ENCODE measurements at places on chromosomes 2 and 18.

GRCh38 chr18:37460604-37461003 lies 105.0 kb downstream of the CELF4 start:
- no peak for DNase-seq

DNA sequence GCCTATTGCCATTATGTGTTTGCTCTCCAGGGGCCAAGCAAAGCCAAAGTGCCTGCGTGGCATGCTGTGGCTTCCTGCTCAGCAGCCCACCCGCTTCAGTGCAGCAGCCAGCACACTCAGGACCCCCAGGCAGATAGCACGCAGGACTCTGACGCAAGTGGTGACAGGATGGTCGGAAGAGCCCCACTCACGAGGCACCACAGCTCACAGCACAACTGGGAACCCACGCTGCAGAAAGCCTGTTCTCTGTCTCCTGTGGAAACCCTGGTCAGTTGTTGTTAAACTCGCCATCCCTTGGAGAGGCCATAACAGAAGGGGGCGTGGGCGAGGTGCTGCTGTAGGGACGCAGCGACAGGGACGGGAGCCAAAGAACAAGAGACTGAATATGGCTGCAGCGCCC lies 76.4 kb downstream of the HDAC4 start:
- no peak for DNase-seq

DNA sequence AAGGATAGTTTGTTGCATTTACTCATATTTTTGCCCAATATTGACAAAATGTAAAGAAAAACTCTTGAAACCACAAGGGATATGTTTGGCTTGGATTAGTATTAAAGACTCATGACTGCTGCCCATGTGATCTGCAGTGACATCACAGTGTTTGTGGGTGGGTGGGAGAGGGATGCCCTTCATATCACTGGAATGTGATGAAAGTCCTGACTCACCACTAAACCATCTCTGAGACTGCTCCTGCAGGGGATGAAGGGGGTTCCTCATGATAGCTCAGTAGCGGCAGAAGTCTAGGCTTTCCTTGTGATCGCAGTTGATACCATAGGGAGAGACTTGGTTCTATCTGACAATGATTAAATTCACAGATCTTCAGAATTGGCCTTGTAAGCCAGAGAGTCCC lies 451.2 kb downstream of the CNTNAP5 start:
- DNase-seq: no peak

DNA sequence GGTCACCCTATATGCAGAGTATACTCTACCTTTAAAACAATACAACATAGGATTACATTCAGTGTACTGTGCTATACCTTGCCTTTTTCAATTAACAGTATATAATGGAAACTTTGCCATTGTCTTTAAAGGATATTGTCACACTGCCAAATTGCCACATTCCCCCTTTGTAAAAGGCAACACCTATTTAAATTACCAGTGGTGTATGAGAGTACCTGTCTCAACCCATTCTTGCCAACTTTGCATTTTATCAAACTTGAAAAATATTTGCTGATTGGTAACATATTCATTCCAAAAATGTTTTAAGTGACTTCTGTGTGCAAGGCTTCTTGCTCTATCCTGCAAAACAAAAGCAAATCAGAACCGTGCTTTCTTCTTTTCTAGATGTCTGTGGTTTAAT lies 92.9 kb downstream of the FMNL2 start:
- DNase-seq: no peak

- DNase-seq: no peak
These were observed 60.5 kb upstream of the ZNG1B start for GRCh38 chr2:113376913-113377445.

- DNase-seq: no peak
These were observed 103.2 kb upstream of the OTX1 start for GRCh38 chr2:62947403-62947802.

DNA sequence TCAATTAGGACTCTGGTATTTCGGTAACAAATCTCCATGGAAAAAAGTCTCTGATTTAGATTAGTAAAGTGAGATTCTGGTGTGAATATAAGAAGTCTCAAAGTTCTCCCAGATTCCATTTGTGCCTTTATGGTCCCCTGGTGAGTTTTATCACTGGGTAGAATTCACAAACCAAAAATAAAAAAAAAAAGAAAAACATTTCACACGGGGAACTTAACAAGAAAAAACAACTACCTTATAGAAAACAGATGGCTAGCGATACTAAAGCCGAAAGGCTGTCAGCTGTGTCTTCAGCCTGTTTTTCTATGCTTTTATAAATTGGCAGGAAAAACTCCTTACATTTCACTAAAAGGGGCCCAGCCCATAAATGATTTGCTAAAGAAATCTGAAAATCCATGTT lies 50.6 kb downstream of the COL5A2 start:
- DNase-seq: no peak

DNA sequence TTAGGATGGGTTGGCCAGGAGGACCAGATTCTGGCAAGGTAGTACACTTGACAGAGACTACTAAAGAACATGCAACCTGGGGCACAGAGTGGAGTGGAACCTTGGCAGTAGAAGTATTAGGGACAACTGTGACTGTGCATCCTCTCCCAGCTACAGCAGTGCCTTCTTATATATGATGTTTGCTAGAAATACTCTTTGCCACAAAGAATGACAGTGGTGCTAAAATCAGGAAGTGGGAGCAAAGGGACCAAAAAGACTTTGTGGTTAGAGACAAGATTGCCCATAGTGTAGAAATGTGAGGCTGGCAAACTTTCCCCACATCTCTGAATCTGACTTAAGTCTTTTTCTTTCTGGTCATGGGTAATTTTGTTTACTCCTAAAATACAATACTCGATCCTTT lies 9.4 kb upstream of the SLC38A11 start:
- DNase-seq: no peak

DNA sequence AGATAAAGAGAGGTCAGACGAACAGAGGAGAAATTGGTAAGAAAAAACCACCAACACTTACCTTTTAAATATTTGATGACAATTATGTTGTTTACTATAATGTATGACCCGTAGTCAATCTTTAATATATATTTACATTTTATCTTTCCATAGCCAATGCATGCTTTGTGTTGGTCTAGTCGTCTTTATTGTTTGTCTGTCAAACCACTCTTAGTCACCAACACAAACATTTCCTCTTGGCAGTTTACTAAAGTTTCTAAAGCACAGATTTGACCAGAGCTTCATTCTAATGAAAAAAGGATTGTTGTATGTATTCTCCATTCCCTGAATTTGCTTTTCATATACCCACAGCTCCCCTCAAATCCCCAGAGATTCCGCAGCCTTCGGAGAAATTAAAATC lies 784.7 kb upstream of the PIK3C3 start:
- no peak for DNase-seq

GRCh38 chr18:29154196-29154757 lies 977.3 kb upstream of the CDH2 start:
- no peak for DNase-seq

DNA sequence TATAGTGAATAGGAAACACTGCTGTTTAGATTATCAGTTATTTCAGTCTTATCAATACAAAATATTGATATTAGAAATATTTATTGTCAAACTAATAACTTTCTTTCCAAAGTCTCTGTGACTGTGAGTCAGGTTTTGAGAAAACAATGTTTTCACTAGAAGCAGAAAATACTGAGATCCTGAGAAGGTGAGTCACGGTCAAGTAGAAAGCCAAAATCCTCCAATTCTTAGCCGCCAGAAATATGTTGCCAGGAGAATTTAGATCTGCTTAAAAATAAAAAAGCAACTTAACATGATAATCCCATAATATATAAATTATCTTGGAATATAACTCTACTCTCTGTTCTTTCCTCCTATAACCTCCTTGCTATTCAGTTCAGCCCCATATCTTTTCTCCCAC lies 181.9 kb upstream of the NRXN1 start:
- DNase-seq: no peak

DNA sequence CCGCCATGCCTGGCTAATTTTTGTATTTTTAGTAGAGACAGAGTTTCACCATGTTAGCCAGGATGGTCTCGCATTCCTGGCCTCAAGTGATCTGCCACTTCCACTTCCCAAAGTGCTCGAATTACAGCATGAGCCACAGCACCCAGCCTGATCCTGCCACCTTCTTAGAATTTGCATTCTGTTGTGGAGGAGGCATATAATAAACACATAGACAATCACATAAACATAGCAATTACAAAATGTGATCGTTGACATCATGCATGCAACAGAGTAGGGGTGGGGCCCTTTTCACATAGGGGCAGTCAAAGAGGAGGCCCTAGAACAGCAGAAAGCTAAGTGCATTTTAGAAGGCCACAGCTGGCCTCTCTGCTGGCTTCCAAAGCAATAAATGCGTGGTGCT lies 39.9 kb upstream of the TSPYL6 start:
- DNase-seq: no peak

- no peak for DNase-seq
These were observed 97.8 kb downstream of the ZFP36L2 start for GRCh38 chr2:43128559-43128955.

- DNase-seq: no peak
These were observed 31.0 kb upstream of the GALR1 start for GRCh38 chr18:77218642-77219041.

DNA sequence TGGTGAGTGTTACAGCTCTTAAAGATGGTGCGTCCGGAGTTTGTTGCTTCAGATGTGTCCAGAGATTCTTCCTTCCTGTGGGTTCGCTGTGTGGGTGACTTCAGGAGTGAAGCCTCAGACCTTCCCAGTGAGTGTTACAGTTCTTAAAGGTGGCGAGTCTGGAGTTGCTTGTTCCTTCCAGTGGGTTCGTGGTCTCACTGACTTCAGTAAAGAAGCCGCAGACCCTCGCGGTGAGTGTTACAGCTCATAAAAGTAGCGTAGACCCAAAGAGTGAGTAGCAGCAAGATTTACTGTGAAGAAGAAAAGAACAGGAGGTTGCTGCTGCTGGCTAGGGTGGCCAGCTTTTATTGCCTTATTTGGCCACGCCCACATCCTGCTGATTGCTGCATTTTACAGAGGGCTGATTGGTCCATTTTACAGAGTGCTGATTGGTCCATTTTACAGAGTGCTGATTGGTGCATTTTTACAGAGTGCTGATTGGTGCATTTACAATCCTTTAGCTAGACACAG lies 34.0 kb upstream of the SPTBN1 start:
- DNase-seq: peak; percentile 6

DNA sequence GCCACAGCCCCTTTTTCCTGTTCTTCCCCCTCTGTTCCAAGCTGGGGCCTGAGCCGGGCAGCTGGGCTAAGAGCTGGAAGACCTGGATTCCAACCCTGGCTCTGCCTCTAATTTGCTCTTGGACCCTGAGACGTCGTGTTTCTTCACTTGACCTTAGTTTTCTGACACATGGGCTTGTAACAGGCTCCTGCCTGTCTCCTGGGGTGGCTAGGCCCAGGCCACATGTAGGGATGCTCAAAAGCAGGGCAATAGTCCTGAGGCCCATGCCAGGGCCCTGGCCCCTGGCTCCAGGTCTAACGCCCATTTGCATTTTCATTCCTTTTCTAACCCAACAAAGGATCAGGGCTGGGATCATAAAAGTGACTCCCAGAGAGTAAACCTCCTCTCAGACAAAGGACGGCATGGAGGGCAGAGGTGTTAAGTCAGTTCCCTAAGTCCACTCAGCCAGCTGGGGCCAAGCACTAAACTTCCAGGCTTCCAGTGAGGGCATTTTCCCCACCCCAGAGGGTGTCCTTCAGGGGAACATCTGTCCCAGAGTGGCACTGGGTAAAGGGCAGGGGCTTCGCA lies 16.6 kb upstream of the DNMT3A start:
- no peak for DNase-seq

- DNase-seq: no peak
These were observed 51.7 kb downstream of the KCNIP3 start for GRCh38 chr2:95348609-95349567.

DNA sequence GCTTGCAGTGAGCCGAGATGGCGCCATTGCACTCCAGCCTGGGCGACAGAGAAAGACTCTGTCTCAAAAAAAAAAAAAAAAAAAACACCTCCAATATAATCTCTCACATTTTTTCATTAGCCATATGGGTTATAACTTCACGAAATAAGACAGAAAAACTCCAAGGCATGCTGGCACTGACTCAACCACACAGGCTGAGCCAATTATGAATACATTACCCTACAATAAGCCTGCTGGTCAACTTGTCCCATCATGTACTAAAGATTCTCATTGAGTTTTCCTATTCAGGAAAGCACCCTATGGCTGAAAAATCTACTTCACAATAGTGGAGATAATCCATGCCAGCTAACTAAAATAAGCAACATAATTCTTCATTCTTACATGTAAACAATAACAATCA lies 12.8 kb upstream of the MAP3K20 start:
- DNase-seq: no peak

- DNase-seq: no peak
These were observed 114.1 kb downstream of the CABLES1 start for GRCh38 chr18:23249348-23249747.

All from stimulated activated CD4-positive, alpha-beta T cell treated with anti-CD3 and anti-CD28 coated beads, Interleukin-1b, Interleukin-23, amount 100 ng/mL, for 24 hours (primary cell).